ENCODE measurements at places on chromosomes 7 and 10. TPM values are rescaled to one million over a fixed set of nuclear protein-coding genes. Genes with fewer than 3 reads are reported as not detected.

TLL2 gene
- 0.32 TPM for polyA plus RNA-seq

FKBP6 gene
- not detected for polyA plus RNA-seq

GRK5 gene
- polyA plus RNA-seq: 38.5 TPM

JAZF1 gene
- 25.1 TPM for polyA plus RNA-seq

GTPBP10 gene
- 8.3 TPM for polyA plus RNA-seq

SLC29A4 gene
- polyA plus RNA-seq: 39.1 TPM

SLC26A3 gene
- polyA plus RNA-seq: 0.11 TPM

RAB19 gene
- not detected for polyA plus RNA-seq

CCDC172 gene
- not detected for polyA plus RNA-seq

NFKB2 gene
- polyA plus RNA-seq: 18.8 TPM

ASB4 gene
- polyA plus RNA-seq: 0.09 TPM

SFTPA1 gene
- 0.39 TPM for polyA plus RNA-seq

PAX4 gene
- not detected for polyA plus RNA-seq

CDNF gene
- 2.1 TPM for polyA plus RNA-seq

TFR2 gene
- 0.48 TPM for polyA plus RNA-seq

NPFFR1 gene
- polyA plus RNA-seq: 0.01 TPM
